GM12878 (cell line): ENCODE measurements at places on chromosomes 7 and 10. TPM values are rescaled to one million over a fixed set of nuclear protein-coding genes. Genes with fewer than 3 reads are reported as not detected.
A peak's percentile ranks its signal among the peaks of the same experiment; 100 is the strongest.

GRCh38 chr10:67492317-67493019, 203.5 kb downstream of the CTNNA3 start:
- no peak overlapping the region for H3K27ac ChIP-seq
- H3K36me3 ChIP-seq = no peaks in the 10 kb centered on the region
- no peaks in the 10 kb centered on the region for H3K27me3 ChIP-seq

DNA sequence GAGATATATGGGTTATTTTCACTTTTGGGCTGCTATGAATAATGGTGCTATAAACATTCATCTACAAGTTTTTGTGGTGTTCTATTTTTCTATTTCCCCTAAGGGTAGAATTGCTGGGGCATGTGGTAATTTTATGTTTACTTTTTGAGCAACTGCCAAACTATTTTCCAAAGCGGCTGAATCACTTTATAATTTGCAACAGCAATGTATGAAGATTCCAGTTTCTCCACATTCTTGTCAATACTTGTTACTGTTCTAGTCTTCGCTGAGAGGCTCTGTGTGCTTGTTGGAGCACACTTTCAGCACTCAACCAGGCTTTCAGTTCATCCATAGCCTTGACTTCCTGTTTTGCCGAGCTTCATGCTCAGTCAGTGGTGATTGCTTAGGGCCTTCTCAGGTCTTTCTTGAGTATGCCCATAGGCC, 39.0 kb downstream of the ADK start:
- H3K27me3 ChIP-seq = no peaks in the 10 kb centered on the region
- DNase-seq = peak; percentile 49
- H3K27ac ChIP-seq = peak overlapping the region; percentile 76
- H3K4me1 ChIP-seq = no peaks in the 10 kb centered on the region; the same call in 1 of the 2 replicates
- H3K36me3 ChIP-seq = no peaks in the 10 kb centered on the region

DNA sequence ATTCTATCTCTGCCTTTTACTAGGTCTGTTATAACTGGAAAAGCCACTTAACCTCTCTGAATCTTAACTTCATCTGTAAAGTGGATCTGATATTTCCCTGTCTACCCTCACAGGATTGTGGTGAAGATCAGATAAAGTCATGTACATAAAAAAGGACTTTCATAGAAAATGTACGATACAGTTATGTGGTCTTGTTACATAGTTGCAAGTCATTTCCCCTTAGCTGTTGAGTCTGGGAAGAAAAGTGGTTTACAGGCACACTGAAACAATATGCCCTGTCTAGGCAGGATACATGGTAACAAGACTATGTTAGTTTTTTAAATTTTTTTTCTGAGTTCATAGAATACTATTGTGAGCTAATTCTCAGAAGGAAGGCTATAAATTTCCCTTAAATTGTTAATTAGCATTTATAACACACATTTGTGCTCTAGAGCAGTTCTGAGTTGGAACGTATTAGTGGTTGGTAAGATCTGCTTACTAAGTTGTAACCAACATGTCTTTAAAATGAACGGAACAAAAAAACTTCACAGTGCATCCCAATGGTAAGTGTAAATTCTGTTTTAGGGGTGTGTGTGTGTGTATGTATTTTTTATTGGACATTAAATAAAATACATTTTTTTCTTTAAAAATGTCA, 7.1 kb upstream of the GSTO1 start:
- H3K4me3 ChIP-seq = no peak overlapping the region
- H3K27me3 ChIP-seq = no peaks in the 10 kb centered on the region
- H3K36me3 ChIP-seq = no peaks in the 10 kb centered on the region
- no peak for DNase-seq
- H3K27ac ChIP-seq = no peak overlapping the region
- H3K4me1 ChIP-seq = no peaks in the 10 kb centered on the region

- no peak overlapping the region for H3K27ac ChIP-seq
- H3K27me3 ChIP-seq = no peaks in the 10 kb centered on the region
- H3K36me3 ChIP-seq = no peaks in the 10 kb centered on the region
These were observed 109.8 kb downstream of the PTPRN2 start for GRCh38 chr7:158477866-158478265.

DNA sequence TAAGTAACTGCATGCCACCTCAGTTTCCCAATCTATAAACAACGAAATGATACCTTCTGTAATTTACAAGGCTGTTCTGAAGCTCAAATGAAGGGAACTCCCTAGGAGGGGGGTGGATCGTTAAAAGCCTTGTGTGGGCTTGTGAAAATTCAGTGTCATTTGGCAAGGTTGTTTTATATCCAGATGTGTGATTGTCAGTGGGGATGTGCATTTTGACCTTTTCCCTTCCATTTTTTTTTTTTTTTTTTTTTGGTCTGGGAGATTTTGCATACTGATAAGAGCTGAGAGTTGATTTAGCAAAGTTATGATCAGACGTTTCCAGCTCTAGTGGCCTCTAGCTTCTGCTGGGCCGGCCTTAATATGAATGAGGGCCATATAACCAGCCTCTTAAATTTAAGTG, 22.8 kb downstream of the CREB5 start:
- H3K27ac ChIP-seq = no peak overlapping the region
- H3K36me3 ChIP-seq = no peaks in the 10 kb centered on the region; the same call in 1 of the 2 replicates
- no peak for DNase-seq
- H3K4me1 ChIP-seq = no peaks in the 10 kb centered on the region

- no peak overlapping the region for H3K27ac ChIP-seq
- no peaks in the 10 kb centered on the region for H3K4me1 ChIP-seq
- no peak for DNase-seq
These were observed 675.6 kb downstream of the MAGI2 start for GRCh38 chr7:78777829-78778228.

- peaks cover 3% of the 10 kb centered on the region; the same call in 1 of the 2 replicates for H3K36me3 ChIP-seq
- no peaks in the 10 kb centered on the region for H3K27me3 ChIP-seq
- H3K4me3 ChIP-seq = no peak overlapping the region
- H3K4me1 ChIP-seq = peaks cover 44% of the 10 kb centered on the region
- DNase-seq = no peak
These were observed 70.2 kb downstream of the PIP4K2A start for GRCh38 chr10:22644222-22644621.

DNA sequence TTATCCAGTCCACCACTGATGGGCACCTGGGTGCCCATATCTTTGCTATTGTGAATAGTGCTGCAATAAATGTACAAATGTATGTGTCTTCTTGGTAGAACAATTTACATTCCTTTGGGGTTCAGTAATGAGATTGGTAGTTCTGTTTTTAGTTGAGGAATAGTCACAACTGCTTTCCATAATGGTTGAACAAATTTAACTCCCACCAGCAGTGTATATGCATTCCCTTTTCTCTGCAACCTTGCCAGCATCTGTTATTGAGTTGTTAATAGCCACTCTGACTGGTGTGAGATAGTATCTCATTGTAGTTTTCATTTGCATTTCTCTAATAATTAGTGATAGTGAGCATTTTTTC, 27.8 kb downstream of the COA1 start:
- H3K27me3 ChIP-seq = no peaks in the 10 kb centered on the region
- no peak for DNase-seq
- peaks cover 43% of the 10 kb centered on the region for H3K4me1 ChIP-seq
- peak overlapping the region; percentile 40; the same call in 1 of the 2 replicates for H3K27ac ChIP-seq
- H3K36me3 ChIP-seq = peaks cover 8% of the 10 kb centered on the region

- no peaks in the 10 kb centered on the region for H3K27me3 ChIP-seq
- no peaks in the 10 kb centered on the region for H3K36me3 ChIP-seq
- no peak overlapping the region for H3K27ac ChIP-seq
These were observed 187.9 kb downstream of the CDC14C start for GRCh38 chr7:49112222-49112621.

- DNase-seq = no peak
- no peaks in the 10 kb centered on the region for H3K27me3 ChIP-seq
- peaks cover 20% of the 10 kb centered on the region for H3K4me1 ChIP-seq
- peak overlapping the region; percentile 70 for H3K27ac ChIP-seq
- H3K36me3 ChIP-seq = peaks cover 15% of the 10 kb centered on the region
These were observed 14.9 kb downstream of the ZC3HAV1 start for GRCh38 chr7:139094596-139094995.

GRCh38 chr10:95403700-95404461, 113.1 kb upstream of the PDLIM1 start:
- H3K4me1 ChIP-seq = no peaks in the 10 kb centered on the region
- no peak overlapping the region for H3K4me3 ChIP-seq
- no peaks in the 10 kb centered on the region; the same call in 1 of the 2 replicates for H3K27me3 ChIP-seq
- DNase-seq = no peak

DNA sequence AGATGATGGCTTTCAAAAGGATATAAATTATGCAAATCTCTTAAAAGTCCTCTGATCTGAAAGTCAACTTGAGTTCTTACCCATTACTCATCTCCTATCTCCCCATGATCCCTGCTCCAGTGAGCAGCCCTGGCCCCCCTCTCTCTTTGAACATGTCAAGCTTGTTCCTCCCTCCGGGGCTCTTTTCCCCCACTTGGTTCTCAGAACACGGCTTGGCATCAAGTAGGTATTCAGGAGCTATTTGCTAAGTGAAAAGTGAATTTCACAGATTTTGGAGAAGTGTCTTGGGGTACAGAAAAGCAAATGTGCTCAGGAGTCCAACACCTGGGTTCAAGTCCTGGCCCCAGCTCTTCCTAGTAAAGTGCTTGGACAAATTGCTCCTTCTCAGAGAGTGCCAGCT, 98.3 kb upstream of the CTBP2 start:
- no peaks in the 10 kb centered on the region for H3K4me1 ChIP-seq
- H3K36me3 ChIP-seq = no peaks in the 10 kb centered on the region
- no peak for DNase-seq
- H3K27me3 ChIP-seq = no peaks in the 10 kb centered on the region
- no peak overlapping the region for H3K27ac ChIP-seq

DNA sequence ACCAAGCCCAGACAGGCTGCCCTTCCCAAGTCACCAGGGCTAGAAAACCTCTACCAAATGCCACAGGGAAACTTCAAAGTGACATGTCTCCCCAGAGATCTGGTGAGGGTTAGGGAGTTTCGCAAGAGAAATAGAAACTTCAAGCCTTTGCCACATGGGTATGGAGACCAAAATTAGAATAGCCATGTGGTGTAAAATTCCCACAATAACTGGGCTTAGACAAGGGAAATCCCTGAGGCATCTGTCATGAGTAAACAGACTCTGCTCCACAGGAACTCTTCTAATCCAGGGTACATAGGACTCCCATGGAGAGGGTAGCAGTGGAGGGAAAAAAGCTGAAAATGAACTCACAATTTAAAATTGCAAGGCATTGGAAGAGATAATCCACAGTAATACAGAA, 14.3 kb downstream of the ADAM12 start:
- H3K27me3 ChIP-seq = no peaks in the 10 kb centered on the region
- H3K27ac ChIP-seq = no peak overlapping the region
- no peak for DNase-seq

DNA sequence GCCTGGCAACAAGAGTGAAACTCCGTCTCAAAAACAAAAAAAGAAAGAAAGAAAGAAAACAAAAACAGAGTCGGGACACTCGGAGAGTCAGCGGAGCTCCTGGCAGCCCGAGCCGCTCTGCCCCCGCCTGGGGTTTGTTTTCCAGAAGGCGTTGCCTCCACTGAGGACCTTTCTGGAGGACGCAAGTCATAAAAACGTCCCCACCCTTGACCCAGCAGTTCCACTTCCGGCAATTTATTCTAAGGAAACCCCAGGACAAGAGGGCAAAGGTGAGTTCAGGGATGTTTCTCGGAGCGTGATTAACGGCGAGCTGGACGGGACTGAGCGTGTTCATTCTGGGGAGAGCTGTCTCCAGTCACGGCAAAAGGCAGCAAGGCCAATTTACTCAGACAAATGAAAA, 27.0 kb upstream of the SUN1 start:
- no peak overlapping the region for H3K4me3 ChIP-seq
- H3K27ac ChIP-seq = no peak overlapping the region
- H3K4me1 ChIP-seq = no peaks in the 10 kb centered on the region
- H3K36me3 ChIP-seq = no peaks in the 10 kb centered on the region
- H3K27me3 ChIP-seq = no peaks in the 10 kb centered on the region
- DNase-seq = no peak

- no peaks in the 10 kb centered on the region for H3K36me3 ChIP-seq
- no peak for DNase-seq
- no peaks in the 10 kb centered on the region; the same call in 1 of the 2 replicates for H3K27me3 ChIP-seq
- no peak overlapping the region for H3K27ac ChIP-seq
- no peak overlapping the region for H3K4me3 ChIP-seq
These were observed 303.5 kb downstream of the AHR start for GRCh38 chr7:17601921-17602320.

Gene TBATA
- total RNA-seq = not detected in 2 replicates

Gene NPSR1
- total RNA-seq = not detected in 2 replicates

Gene COL17A1
- 0.05 TPM in 1 of 2 replicates, not detected in the other for total RNA-seq

Gene SPDYE5
- total RNA-seq = not detected in 2 replicates

Gene C10orf67
- not detected in 2 replicates for total RNA-seq

Gene FZD1
- total RNA-seq = 0.56 TPM in 2 replicates
